ENCODE measurements at places on chromosomes 11 and 22.

DNA sequence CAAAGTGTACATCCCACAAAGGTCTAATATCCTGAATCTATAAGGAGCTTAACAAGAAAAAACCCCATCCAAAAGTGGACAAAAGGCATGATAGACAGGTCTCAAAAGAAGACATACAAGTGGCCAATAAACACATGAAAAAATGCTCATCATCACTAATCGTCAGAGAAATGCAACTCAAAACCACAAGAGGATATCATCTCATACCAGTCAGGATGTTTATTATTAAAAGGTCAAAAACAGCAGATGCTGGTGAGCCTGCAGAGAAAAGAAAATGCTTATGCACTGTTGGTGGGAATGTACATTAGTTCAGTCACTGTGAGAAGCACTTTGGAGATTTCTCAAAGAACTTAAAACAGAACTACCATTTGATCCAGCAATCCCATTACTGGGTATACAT, 12.7 kb downstream of the LGALS12 start:
- H3K27ac ChIP-seq = peak overlapping the region; percentile 66
- H3K4me3 ChIP-seq = no peak overlapping the region
- no peak for DNase-seq
- H3K27me3 ChIP-seq = no peaks in the 10 kb centered on the region
- no peaks in the 10 kb centered on the region for H3K36me3 ChIP-seq

DNA sequence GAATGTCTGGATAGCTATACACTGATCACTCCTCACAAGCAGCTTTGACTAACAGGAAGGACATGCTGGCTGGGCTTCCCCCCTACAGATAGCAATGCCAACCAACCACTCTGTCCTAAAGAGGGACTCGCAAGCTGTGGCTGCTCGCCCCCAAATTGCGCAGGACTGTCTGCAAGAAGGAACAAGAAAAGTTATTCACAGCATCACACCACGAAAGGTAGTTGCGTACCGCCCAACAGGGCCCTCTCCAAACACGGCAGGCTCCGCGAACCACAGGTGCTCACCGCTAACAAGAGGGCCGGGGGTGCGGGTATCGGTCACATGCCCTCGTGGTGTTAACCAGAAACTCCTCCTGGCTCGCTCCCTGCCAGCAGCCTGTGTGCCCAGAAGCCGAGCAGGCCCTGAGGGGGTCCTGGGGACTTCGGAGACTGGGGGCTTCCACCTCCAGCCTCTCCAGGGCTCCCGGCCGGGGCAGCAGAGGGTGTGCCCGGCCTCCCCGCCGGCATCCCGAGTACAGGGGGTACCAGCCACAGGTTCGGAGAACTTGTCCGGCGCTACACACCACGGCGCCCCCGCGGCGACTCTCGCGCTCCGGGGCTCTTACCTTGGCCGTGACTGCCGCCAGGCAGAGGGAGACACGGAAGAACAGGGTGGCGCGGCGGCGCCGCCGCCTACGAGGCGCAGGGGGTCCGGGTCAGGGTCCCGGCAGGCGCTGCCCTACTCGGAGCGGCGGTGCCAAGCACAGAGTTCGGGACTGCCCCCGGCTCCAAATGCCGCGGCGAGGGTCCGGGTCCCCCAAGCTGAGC, 682 bp downstream of the LARGE1 start:
- DNase-seq = peak; percentile 39
- H3K4me1 ChIP-seq = peaks cover 20% of the 10 kb centered on the region
- no peak overlapping the region for H3K27ac ChIP-seq
- peak overlapping the region; percentile 27 for H3K4me3 ChIP-seq
- no peaks in the 10 kb centered on the region for H3K36me3 ChIP-seq

- H3K4me1 ChIP-seq = peaks cover 58% of the 10 kb centered on the region
- no peaks in the 10 kb centered on the region for H3K27me3 ChIP-seq
- peak overlapping the region; percentile 93 for H3K27ac ChIP-seq
- H3K4me3 ChIP-seq = peak overlapping the region; percentile 81
- H3K36me3 ChIP-seq = peaks cover 15% of the 10 kb centered on the region
- DNase-seq = no peak
Measured at GRCh38 chr11:63670433-63671321, 499 bp downstream of the ATL3 start.

DNA sequence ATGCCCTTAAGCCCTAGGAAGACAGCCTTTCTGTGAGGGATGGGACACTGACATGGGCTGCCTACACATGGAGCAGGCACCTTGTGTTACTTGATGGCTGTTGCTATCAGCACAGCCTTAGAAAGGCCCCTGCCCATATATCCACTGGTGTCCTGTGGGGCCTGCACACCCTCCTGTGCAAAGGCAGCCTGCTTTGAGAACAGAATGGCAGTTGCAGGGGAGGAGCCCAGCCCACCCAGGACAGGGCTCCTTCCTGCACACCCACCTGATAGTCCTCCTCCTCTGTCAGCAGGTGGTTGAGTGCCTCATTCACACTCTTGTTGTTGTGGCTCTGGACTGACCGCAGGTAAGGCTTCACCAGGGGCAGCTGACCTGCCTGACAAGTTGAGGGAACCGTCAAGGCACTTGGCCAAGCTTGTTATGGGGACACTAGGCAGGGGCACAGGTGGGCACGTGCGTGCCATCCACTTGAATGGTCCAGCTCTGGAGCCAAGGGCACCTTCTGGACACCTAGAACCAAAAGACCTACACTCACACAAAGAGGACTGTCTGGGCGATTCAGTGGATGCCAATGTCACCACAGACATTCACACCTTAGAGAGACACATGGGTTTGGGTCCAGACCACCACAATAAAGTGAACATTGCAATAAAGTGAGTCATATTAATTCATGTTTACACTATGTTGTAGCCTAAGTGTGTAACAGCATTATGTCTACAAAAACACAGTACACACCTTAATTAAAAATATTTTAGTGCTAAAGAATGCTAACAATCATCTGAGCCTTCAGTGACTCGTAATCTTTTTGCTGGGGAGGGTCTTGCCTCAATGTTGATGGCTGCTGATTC, 9.4 kb upstream of the SLC25A1 start:
- no peak for DNase-seq
- H3K4me1 ChIP-seq = no peaks in the 10 kb centered on the region
- no peaks in the 10 kb centered on the region for H3K36me3 ChIP-seq
- H3K4me3 ChIP-seq = no peak overlapping the region
- H3K27ac ChIP-seq = no peak overlapping the region
- no peaks in the 10 kb centered on the region for H3K27me3 ChIP-seq

- H3K27me3 ChIP-seq = peaks cover 12% of the 10 kb centered on the region
- peaks cover 21% of the 10 kb centered on the region for H3K4me1 ChIP-seq
- H3K36me3 ChIP-seq = no peaks in the 10 kb centered on the region
- no peak overlapping the region for H3K4me3 ChIP-seq
- H3K27ac ChIP-seq = no peak overlapping the region
Measured at GRCh38 chr11:78657441-78657840, 82.8 kb upstream of the NARS2 start.

GRCh38 chr11:23087407-23087806, 227.1 kb upstream of the CCDC179 start:
- no peaks in the 10 kb centered on the region for H3K4me1 ChIP-seq
- H3K27ac ChIP-seq = no peak overlapping the region
- no peak overlapping the region for H3K4me3 ChIP-seq

GRCh38 chr11:19055016-19055415, 5.5 kb downstream of the MRGPRX2 start:
- peaks cover 11% of the 10 kb centered on the region for H3K27me3 ChIP-seq
- no peak overlapping the region for H3K27ac ChIP-seq

DNA sequence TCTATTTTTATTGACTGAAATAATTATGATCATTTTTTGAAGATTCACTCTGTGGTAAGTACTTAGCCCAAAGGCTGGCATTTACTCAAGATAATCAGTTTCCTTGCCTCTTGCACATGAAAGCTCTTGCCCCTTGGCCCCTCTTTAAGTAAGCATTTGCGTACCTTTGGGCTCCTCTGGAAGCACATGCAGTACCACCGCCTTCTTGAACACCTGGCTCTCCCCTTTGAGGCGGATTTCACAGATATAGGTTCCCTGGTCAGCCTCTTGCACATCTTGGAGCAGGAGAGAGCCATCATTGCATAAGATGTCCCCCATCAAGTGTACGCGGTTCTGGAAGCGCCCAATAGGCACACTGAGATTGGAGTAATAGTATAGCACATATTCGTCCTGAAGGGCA, 14.5 kb downstream of the JAML start:
- H3K4me3 ChIP-seq = no peak overlapping the region
- no peaks in the 10 kb centered on the region for H3K27me3 ChIP-seq
- no peak for DNase-seq
- no peak overlapping the region for H3K27ac ChIP-seq
- H3K4me1 ChIP-seq = peaks cover 94% of the 10 kb centered on the region
- H3K36me3 ChIP-seq = peaks cover 78% of the 10 kb centered on the region

GRCh38 chr11:44377121-44377520, 67.2 kb upstream of the ALX4 start:
- H3K27me3 ChIP-seq = peaks cover 26% of the 10 kb centered on the region
- no peak overlapping the region for H3K4me3 ChIP-seq
- H3K4me1 ChIP-seq = no peaks in the 10 kb centered on the region
- no peaks in the 10 kb centered on the region for H3K36me3 ChIP-seq
- H3K27ac ChIP-seq = no peak overlapping the region

- H3K27ac ChIP-seq = no peak overlapping the region
- peaks cover 40% of the 10 kb centered on the region for H3K27me3 ChIP-seq
- DNase-seq = no peak
- peaks cover 25% of the 10 kb centered on the region for H3K4me1 ChIP-seq
Measured at GRCh38 chr11:117871160-117871559, 5.3 kb downstream of the FXYD6 start.

GRCh38 chr22:37588546-37589215, 8.8 kb upstream of the LGALS2 start:
- DNase-seq = no peak
- H3K27me3 ChIP-seq = no peaks in the 10 kb centered on the region
- H3K4me3 ChIP-seq = no peak overlapping the region
- peaks cover 12% of the 10 kb centered on the region for H3K4me1 ChIP-seq
- H3K27ac ChIP-seq = no peak overlapping the region

- H3K27me3 ChIP-seq = peaks cover 21% of the 10 kb centered on the region
- no peaks in the 10 kb centered on the region for H3K4me1 ChIP-seq
- H3K4me3 ChIP-seq = no peak overlapping the region
- H3K27ac ChIP-seq = no peak overlapping the region
- no peaks in the 10 kb centered on the region for H3K36me3 ChIP-seq
Measured at GRCh38 chr11:126929179-126930061, 71.2 kb downstream of the KIRREL3 start.

DNA sequence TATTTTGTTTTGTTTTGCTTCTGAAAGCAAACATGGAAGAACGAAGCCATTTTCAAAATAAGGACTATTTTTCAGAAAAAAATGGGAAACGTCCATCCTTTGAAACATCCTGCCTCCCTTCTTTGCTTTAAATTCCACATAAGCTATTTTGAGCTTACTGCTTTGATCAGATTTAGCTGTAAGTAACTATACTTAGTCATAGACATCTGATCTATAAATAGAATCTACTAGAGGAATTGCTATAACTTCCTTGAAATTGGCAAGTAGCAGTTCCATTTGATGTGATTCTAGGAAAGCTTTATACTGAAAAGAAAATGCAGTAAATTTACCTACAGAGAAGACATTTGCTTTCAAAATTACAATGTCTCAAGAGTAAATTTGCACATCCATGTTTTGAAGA, 305.8 kb downstream of the TTC28 start:
- no peaks in the 10 kb centered on the region for H3K36me3 ChIP-seq
- DNase-seq = no peak
- peaks cover 22% of the 10 kb centered on the region for H3K4me1 ChIP-seq
- H3K27me3 ChIP-seq = no peaks in the 10 kb centered on the region
- no peak overlapping the region for H3K27ac ChIP-seq

- no peak overlapping the region for H3K27ac ChIP-seq
- H3K4me3 ChIP-seq = no peak overlapping the region
- no peaks in the 10 kb centered on the region for H3K36me3 ChIP-seq
- peaks cover 15% of the 10 kb centered on the region for H3K27me3 ChIP-seq
- DNase-seq = no peak
- H3K4me1 ChIP-seq = no peaks in the 10 kb centered on the region
Measured at GRCh38 chr11:74559110-74559933, 33.1 kb upstream of the POLD3 start.

DNA sequence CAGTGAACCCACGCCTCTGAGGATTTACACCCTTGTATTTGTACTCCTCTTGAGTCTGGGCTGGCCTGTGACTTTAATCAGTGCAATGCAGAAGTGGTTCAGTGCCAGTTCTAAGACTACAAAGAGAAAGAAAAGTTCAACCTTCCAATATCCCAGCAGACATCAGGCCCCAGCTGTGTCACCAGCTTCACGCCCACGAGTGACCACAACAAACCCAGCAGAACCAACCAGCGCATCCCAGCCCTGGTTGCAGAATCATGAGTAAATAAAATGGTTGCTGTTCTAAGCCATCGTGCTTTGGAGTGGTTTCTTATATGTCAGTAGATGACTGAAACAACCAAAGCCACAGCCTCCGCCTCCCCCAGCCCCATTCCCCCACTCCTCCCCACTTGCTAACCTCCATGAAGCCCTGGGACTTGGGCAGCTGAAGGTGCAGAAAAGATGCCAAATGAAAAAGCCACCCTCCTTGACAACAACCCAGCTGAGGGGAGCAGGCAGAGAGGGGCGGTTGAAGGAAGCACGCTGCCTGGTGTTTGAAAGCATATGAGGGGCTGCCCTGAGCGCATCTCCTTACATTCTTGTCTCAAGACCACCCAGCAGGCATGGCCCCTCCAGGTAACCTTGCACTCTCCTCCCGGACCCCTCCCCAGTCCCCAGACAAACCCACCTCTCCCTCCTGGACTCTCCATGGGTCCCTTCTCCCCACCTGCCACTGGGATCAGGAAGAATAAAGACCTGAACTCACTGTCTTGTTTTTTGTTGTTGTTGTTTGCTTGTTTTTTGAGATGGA, 20.9 kb downstream of the TSKU start:
- DNase-seq = peak; percentile 67
- H3K4me1 ChIP-seq = peaks cover 36% of the 10 kb centered on the region
- peaks cover 32% of the 10 kb centered on the region for H3K27me3 ChIP-seq
- H3K27ac ChIP-seq = peak overlapping the region; percentile 14
- H3K4me3 ChIP-seq = no peak overlapping the region
- H3K36me3 ChIP-seq = no peaks in the 10 kb centered on the region

DNA sequence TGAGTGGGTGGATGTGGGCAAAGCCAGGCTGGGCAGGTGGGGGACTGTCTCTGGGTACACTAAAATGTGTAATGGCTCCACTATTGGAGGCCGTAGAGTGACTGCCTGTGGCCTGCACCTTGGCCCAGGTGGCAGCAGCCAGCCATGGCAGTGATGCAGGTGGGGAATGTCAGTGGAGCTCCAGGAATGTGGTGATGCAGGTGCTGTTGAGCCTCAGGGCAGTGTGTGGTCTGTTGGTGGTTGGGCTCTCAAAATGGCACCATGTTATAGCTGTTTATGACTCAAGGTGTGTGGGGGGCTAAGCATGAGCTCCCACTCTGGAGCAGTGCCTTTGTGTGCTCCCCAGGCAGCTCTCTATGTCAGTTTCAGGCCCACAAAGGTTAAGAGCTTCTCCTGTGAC, 40.2 kb upstream of the CCDC90B start:
- H3K4me1 ChIP-seq = no peaks in the 10 kb centered on the region
- H3K27me3 ChIP-seq = peaks cover 25% of the 10 kb centered on the region
- no peak overlapping the region for H3K27ac ChIP-seq
- no peaks in the 10 kb centered on the region for H3K36me3 ChIP-seq
- no peak overlapping the region for H3K4me3 ChIP-seq

DNA sequence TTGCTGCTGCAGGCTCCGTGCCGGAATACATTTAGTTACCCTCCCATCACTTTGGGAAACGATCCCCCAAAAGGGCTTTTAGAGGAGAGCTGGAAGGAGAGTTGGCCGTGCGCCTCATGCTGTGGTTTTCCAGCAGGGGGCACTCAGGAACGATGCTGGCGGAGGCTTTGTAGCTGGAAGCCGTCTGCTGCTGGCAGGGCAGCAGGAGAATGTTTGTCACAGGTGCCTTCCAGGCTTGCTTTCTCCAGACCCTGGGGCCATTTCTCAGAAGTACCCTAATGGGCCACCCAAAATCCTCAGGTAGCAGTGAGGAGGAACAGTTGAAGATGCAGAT, 30.0 kb upstream of the CABP7 start:
- H3K4me3 ChIP-seq = no peak overlapping the region
- no peak overlapping the region for H3K27ac ChIP-seq
- DNase-seq = peak; percentile 56
- no peaks in the 10 kb centered on the region for H3K27me3 ChIP-seq
- no peaks in the 10 kb centered on the region for H3K4me1 ChIP-seq

Measured in activated T-cell treated with anti-CD3 and anti-CD28 coated beads, Interleukin-2, amount 50 U/mL, for 24 hours (primary cell).